Parietal lobe (tissue), 2 donors: ENCODE measurements at places on chromosomes 2 and 18. TPM values are rescaled to one million over a fixed set of nuclear protein-coding genes. Genes with fewer than 3 reads are reported as not detected.

Gene RIT2
- 30.0 TPM for total RNA-seq

Gene ANKRD29
- total RNA-seq = 5.3 TPM

Gene LRRC30
- total RNA-seq = not detected

Gene NETO1
- total RNA-seq = 44.1 TPM

Gene SCN9A
- total RNA-seq = 144 TPM
